ENCODE measurements at places on chromosomes 5 and 9.

DNA sequence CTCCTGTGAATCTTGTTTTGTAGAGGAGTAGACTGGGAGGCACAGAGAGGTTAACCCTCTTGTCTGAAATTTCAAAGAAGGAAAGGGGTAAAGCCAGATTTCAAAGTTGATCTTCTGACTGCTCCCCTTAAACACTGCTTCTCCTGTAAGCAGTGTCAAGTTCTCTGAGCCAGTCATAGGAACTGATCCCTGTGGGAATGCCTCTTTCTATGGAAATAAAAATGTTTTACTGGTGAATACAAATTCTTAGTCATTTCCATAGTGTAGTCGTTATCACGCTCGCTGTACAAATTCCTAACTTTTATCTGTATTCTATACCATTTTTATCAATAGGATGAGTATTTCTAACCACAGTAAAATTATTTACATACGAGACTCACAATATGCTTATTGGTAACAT, 66.3 kb upstream of the PRRC1 start:
- no peak for DNase-seq

DNA sequence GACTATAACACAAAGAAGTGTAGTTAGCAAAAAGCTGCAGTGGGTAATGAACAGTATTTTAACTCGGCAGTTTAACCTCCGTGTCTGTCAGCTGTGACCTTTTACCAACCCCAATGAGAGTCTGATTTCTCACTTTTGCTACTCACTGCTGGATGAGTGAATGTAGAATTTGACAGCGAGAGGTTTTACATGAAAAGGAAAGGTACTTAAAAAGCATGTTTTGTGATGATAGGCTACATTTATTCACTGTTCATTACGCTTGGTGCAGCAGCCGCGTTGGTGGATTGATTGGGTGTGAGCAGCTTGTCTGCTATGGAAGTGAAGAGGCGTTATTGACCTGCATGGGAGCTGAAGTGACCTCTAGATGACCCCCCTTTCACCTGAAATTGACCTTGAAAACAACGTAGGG, 867.7 kb downstream of the NR2F1-AS1 start:
- DNase-seq = no peak

GRCh38 chr5:146066968-146067367, 38.4 kb downstream of the PLAC8L1 start:
- DNase-seq = no peak

GRCh38 chr9:116587919-116588318, 99.2 kb upstream of the TRIM32 start:
- DNase-seq = no peak

GRCh38 chr5:43859309-43859708, 256.3 kb downstream of the NNT start:
- DNase-seq = no peak

DNA sequence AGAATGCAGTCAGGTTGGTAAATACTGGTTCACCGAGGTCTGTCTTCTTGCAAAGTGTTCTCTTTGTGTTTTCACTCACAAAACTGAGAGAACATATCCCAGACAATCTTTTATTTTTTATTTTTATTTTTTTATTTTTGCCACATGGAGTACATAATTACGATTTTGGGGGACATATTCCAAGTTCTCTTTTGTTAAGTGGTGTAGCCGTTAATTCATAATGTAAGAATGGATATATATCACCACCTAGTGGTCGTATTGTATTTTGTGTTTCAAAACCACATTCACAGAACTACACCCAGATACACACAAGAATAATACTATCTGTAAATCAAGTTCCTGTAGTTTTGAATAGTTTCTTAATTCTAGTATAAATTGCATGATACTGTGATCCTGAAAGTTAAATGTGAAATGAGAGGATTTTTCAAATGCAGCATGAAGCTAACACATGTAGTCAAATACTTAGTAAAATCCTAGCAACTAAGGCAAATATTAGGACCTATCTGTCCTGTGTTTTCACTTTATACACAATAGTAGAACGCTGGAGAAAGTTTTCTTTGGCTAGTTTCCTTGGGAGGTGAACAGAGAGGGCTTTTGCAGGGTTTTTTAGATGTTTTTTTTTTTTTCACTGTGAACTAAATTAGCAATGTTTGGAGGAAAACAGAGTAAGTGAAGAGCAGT, 92.7 kb downstream of the VCAN start:
- DNase-seq = no peak

GRCh38 chr9:38074441-38074961, 5.5 kb upstream of the SHB start:
- no peak for DNase-seq

- DNase-seq = no peak
These were observed 98.8 kb downstream of the KLHL3 start for GRCh38 chr5:137636830-137637714.

GRCh38 chr5:167696558-167697314, 594.7 kb upstream of the WWC1 start:
- no peak for DNase-seq

GRCh38 chr9:136282272-136282861, 21.5 kb downstream of the CCDC187 start:
- no peak for DNase-seq

DNA sequence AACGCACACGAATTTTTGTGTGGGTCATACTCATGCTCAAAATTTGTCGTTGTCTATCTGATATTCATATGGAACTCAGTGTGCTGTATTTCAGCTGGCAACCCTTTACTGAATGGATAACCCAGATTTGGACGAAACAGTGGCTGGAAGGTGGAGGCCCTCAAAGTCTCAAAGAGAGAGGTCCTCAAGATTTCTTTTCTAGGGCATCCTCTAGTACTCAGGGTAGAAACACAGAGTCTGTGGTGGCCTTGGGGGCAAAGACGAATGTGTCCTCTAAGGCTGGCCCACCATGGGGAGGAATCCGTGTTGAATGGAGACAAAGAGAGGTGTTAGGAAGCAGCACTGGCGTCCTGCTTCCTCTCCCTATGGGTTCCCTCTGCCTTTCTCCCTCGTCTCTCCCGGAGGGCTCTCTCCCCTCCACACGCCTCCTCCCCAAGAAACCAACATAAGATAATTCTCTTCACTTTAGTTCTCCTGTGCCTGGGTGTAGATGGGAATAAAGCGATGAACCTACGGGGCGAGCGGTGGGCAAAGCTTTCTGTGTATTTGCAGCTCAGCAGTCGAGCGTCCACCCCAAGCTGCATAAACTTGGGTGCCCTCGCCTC, 333.7 kb downstream of the CWC27 start:
- DNase-seq = no peak

DNA sequence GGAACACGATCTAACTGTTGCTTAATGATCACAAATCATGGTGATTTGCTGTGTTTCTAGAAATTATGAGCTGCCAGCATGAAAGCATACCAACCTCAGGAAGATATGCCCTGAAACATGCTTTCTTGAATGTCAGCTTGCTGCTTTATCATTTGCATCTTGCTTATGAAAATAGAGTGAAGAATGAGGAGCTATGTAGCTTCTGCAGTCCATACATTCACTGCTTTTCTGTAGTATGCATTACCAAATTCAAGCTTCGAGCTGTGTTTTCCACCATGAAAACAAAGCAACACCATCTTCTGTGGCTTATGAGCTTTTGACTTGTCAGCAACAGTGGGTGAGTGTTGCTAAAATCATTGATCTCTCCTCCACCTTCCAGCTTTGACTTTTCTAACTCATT, 16.5 kb downstream of the F2RL2 start:
- DNase-seq = no peak

- DNase-seq = no peak
These were observed 66.5 kb downstream of the GALNT12 start for GRCh38 chr9:98873951-98874371.

DNA sequence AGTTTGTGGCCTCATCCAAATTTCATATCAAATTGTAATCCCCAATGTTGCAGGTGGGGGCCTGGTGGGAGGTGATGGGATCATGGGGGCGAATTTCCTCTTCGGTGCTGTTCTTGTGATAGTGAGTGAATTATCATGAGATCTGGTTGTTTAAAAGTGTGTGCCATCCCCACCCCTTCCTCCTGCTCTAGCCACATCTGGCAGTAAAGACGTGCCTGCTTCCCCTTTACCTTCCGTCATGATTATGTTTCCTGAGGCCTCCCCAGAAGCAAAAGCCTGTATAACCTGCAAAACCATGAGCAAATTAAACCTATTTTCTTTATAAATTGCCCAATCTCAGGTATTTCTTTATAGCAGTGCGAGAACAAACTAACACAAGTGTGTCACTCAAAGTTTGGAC, 71.0 kb upstream of the MOCS2 start:
- no peak for DNase-seq

GRCh38 chr5:76544268-76544926, 78.8 kb downstream of the F2RL2 start:
- DNase-seq = peak; percentile 38

DNA sequence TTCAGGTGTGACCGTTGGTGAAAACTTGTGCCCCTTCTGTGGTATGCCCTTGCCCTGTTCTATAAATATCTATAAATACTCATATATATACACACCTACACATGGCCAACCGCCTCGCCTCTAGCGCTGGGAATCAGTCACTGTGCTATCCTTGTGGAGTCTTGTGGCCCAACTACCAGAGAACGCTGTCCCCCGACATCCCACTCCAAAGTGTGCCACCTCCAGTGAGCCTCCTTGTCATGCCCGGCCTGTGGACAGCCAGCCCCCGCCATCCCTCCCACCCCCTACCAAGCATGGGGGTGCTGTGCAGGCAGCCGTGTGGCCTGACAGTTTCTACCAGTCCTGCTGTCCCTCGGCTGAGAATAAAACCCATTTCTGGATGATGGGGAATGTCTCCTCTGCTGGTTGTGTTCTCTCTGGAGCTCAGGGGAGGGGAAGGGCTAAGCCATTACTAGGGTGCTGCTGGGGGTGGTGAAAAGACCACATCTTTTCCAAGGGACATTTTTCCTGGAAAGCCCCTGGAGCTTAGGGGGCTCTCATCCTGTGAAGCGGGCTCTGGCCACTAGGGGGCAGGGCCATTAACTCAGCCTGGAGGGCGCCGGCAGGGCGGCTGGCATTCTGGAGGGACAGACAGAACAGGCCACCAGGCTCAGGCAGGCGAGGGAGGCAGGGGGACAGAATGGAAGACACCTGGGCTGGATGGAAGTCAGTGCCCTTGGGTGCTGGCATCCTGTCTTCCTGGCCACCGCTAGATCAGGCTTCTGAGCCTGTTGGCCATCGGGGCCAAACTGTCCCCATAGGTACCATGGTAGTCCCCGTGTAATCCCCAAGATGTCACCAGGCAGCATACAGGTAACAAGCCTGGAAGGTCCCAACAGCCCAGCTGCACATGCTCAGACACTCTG, 20.7 kb downstream of the GOLGA2 start:
- DNase-seq = peak; percentile 45

GRCh38 chr5:89988998-89989655, 420.4 kb downstream of the CETN3 start:
- DNase-seq = no peak

- no peak for DNase-seq
These were observed 51.1 kb downstream of the C9orf50 start for GRCh38 chr9:129569502-129570449.

- DNase-seq = no peak
These were observed 208.8 kb downstream of the RFK start for GRCh38 chr9:76185432-76185831.

- DNase-seq = no peak
These were observed 2.9 kb upstream of the LPCAT1 start for GRCh38 chr5:1526681-1527131.

DNA sequence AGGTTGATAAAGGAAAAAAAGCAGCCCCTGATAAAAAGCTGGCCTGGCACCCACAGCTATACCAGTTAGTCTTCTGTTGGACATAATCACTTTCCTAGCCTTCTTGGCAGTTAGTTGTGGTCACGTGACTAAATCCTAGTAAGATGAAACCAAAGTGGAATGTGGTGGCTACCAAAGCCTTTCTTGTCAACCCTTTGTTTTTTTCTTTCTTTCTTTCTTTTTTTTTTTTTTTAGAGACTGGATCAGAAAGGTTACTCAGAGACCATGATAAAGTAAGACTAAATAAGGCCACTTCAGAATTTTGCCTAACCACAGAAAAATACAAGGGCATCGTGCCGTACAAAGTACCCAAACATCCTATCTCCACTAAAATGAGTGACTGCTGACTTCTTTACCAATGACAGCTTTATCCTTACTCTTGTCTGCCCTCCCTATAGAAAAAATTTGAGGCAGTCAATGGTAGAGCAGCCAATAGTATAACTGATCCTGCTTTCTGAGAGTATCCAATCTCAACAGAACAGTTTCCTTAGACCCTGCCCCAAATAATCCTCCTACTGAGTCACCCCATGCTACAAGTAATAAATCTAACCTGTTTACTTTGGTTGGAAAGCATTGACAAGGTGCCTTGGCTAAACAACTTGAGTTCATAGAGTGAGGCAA, 14.2 kb upstream of the KIF27 start:
- no peak for DNase-seq

DNA sequence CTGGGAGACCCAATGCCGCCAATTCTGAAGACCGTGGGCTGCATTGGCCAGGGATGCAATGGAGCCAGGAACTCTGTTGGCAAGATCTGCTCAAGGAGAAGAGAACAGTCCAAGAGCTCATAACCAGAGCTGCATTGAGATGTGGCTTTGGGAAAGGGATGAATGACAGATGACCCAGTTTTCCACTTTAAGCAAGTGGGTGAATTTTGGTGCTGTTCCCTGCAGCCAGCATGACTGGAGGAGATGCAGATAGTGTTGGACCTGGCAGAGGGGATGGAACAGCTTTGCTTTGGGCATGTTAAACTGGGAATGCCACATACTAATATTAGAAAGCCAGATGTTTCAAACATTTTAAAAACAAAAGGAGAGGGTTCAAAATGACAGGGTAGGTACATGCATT, 143.1 kb downstream of the FSTL4 start:
- DNase-seq = no peak

Measured in stimulated activated CD4-positive, alpha-beta T cell treated with anti-CD3 and anti-CD28 coated beads, Interleukin-12 subunit alpha, Interleukin-12 subunit beta, amount 100 ng/mL, for 24 hours (primary cell).